ENCODE measurements at places on chromosomes 1 and 21.

DNA sequence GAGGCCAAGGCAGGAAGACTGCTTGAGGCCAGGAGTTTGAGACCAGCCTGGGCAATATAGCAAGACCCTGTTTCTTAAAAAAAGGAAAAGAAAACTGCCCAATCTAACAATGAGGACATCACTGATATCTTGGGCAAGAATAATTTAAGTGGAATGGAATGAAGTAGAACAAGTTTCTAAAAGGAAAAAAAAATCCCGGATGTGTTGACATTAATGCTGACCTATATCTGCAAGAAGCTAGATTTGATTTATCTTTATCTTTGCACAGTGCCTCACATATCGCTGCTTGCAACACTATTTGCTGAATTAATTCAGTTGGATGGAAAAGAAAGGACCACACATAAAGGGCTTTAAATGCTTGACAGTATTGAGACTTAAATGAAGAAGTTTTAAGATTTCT, 27.8 kb downstream of the DIPK1A start:
- no peak for DNase-seq

DNA sequence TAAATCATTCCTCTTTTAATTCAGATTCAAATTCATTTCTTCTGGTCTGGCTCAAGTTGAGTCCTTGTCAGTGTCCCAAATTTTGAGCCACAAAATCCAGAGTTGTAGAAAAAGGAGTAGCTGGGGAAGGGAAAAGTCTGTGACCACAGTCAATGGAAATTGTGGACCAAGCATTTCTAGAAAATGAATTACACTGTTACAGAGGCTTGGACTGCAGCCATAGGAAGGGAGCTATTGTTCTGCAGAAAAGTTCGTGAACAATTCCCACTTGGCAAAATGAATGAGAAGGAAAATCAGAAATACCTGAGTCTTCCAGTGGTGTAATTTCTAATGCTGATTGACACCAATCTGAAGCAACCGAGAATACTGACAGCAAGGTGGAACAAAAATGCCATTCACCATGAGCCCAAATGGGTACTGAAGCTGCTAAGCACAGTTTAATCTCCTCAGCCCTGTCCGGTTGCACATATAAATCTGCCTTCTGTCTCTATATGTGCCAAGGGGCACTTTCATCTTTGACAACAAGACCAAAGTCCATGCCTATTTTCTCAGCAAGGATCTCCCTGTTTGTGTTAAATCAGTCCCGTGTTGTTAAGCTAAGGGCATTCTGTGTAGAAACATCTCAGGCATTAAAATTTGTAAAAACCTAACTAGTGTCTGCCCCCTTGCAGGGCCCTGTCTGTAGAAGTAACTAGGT, 51.3 kb downstream of the TEX35 start:
- no peak for DNase-seq

GRCh38 chr1:33810571-33810970, 53.3 kb upstream of the HMGB4 start:
- DNase-seq, result no peak

- DNase-seq, result no peak
These were observed 20.7 kb downstream of the PDIK1L start for GRCh38 chr1:26132128-26132833.

GRCh38 chr1:116382857-116383483, 9.9 kb downstream of the ATP1A1 start:
- no peak for DNase-seq

DNA sequence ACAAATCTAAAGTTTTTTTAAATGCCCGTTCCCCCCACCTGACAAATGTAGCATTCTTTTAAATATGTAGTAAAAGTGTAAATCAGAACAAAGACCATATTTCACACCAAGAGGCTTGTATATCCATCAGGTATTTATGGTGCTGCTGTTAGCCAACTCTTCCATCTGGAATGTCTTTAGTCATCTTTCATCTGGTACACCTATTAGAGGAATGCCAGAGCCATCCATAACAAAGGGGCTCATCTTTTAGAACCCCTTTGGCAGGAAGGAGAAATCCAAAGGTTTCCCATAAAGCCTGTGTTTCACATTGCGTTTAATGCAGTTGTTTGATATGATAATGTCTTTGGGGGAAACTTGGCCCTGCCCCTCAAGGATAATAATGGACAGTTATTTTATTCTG, 79.3 kb upstream of the C1orf87 start:
- DNase-seq, result no peak

GRCh38 chr1:3022511-3022973, 1.3 kb downstream of the ACTRT2 start:
- DNase-seq, result no peak

DNA sequence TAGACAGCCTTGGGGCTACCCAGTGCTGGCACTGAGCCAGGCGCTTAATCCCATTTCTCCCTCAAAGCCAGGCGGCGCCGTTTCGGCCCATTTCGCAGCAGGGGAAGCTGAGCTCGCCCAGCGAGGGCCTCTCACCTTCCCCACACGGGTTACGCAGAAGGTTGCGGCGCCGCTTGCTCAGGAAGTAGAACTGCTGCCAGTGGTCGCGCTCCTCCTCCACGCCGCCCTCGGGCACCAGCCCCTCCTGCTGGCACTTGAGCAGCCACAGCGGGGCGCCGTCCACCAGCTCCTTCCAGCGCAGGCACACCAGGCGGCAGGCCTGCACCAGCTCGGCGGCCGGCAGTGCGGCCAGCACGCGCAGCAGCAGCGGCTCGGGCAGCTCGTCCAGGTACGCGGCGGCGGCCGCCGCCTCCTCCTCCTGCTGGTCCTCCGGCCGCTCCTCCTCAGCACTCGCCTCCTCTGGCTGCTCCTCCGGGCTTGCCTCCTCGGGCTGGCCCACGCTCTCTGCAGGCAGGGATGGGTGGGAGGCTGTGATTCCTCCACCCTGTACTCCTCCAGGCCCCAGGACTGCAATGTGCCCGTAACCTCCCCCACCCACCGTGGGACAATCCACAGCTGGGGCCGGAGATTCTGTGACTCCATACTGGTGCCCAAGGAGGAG, 3.8 kb downstream of the FBXO2 start:
- DNase-seq, result peak; percentile 78

GRCh38 chr1:21904454-21904703, 32.7 kb downstream of the HSPG2 start:
- no peak for DNase-seq

- peak; percentile 26 for DNase-seq
These were observed 27.5 kb upstream of the COL9A2 start for GRCh38 chr1:40344597-40344996.
